ENCODE measurements at places on chromosomes 11 and 22.

GRCh38 chr11:30916764-30917163 lies 330.6 kb upstream of the MPPED2 start:
- DNase-seq = no peak

DNA sequence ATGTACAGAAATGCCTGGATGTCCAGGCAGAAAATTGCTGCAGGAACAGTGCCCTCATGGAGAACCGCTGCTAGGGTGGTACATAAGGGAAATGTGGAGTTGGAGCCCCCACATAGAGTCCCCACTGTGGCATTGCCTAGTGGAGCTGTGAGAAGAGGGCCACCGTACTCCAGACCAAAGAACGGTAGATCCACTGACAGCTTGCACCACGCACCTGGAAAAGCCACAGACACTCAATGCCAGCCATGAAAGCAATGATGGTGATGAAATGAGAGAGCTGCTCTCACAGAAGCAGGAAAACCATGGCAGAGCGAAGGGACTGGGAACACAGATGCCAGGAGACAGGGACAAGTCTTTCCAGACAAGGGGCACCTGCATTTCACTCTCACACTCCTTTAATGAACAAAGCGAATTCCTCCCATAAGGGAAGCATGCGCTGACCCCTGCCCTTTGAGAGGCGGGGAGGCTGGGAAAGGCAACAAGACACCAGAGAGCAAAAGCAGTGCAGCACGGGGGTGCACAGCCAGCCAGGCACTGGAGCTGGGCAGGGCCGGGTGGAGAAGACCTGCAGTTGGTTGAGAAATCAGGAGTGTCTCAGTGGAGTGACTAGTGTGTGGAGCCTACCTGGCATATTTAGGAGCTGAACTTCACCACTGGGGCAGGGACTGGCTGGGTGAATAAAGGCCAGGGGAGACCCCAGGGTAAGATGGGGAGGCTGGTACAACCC lies 1025.2 kb downstream of the TBC1D22A start:
- DNase-seq = no peak

- no peak for DNase-seq
These were observed 64.6 kb downstream of the LINC01488 start for GRCh38 chr11:69545976-69546617.

GRCh38 chr11:72613977-72614376 lies 60.2 kb downstream of the PDE2A start:
- no peak for DNase-seq

GRCh38 chr11:28559492-28559891 lies 451.3 kb downstream of the METTL15 start:
- no peak for DNase-seq
